ENCODE measurements at places on chromosomes 16 and 17.

- no peak for DNase-seq
Measured at GRCh38 chr16:12354296-12354833, 377.8 kb downstream of the SNX29 start.

DNA sequence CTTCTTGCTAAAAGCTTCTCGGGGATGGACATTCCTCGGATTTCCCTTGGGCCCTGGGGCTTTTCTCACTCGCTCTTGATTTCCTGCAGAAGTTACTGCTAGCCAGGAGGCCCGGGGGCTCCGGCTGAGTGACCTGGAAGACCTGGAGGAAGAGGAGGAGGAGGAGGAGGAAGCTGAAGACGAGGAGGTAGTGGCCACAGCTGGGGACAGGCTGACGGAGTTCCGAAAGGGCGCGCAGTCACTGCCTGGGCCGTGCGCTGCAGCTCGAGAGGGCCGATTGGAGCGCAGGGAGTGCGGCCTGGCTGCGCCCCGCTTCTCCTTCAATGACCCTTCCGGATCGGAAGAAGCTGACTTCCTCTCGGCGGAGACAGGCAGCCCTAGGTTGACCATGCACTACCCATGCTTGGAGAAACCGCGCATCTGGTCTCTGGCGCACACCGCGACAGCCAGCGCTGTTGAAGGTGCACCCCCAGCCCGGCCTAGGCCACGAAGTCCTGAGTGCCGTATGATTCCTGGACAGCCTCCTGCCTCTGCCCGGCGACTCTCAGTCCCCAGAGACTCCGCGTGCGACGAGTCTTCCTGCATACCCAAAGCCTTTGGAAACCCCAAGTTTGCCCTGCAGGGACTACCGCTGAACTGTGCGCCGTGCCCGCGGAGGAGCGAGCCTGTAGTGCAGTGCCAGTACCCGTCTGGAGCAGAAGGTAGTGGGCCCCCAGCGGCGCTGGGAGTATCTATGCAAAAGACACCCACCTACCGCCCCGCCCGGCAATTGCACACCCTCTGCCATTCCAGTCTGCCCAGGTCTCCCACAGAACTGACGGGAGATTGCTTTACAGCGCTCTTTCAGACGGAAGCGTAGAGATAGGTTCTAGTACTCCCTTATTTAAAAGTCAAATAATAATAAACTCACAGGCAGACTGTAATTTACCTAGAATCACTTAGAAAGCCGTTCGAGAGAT lies 4.9 kb downstream of the IRX6 start:
- DNase-seq = no peak

GRCh38 chr16:53829186-53829747 lies 125.3 kb downstream of the FTO start:
- no peak for DNase-seq

GRCh38 chr16:53031323-53031942 lies 21.3 kb downstream of the CHD9NB start:
- no peak for DNase-seq

DNA sequence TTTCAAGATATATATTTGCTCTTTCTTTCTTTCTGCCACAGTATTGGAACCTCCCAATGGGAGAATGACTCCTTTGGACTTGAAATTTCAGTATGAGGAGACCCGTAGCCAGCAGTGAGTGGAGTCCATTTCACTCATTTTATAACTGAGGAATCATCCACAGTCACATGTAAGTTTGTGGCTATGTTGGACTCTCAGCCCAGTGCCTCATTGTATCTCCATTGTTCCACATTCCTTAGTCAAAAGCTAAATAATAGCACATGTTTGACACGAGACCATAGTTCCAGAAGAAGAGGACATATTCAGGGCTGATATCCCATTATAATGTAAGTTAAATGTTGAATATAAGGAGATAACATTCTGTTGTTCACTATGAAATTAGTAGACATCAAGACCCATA lies 12.7 kb upstream of the SPAG9 start:
- DNase-seq = no peak

GRCh38 chr17:2057760-2058585 lies 3.1 kb downstream of the HIC1 start:
- no peak for DNase-seq

GRCh38 chr17:3669085-3669347 lies 404 bp downstream of the EMC6 start:
- DNase-seq = no peak

DNA sequence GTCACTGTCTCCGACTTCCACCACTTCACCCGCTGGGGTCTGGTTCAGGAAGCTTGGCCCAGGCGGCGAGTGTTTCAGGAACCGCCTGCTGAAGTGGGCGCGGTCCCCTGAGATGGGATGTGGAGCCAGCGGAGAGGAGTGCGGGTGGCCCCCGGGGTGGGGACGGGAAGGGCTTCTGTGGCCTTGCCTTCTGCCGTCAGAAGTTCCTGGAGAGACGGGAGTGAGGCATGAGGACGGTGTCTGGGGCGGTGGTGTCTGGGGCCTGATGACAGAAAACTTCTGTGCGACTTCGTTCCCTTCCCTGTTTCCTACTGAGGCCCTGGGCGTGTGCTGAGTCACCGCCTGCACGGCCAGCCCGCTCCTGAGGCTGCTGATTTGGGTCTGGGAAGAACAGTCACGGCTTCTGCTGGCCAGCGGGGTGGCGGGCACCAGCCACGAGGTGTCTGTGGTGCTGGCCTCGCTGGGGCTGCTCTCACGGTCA lies 12.3 kb upstream of the NLRC3 start:
- DNase-seq = no peak

- DNase-seq = no peak
Measured at GRCh38 chr16:56869513-56870275, 4.7 kb downstream of the SLC12A3 start.

GRCh38 chr17:1865252-1866037 lies 35.6 kb downstream of the RPA1 start:
- DNase-seq = no peak

DNA sequence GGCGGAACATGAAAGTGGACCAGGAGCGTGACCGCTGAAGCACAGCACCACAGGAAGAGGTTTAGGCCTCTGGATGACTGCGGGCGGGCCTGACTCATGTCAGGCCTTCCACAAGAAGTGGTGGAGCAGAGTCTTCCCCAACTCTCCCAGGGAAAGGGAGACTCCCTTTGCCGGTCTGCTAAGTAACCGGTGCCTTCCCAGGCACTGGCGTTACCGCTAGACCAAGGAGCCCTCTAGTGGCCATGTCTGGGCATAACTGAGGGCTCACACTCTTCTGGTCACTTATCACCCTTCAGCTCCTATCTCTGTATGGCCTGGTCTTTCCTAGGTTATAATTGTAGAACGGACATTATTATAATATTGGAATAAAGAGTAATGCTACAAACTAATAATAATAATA lies 1931.9 kb downstream of the TP53TG3F start:
- DNase-seq = no peak

DNA sequence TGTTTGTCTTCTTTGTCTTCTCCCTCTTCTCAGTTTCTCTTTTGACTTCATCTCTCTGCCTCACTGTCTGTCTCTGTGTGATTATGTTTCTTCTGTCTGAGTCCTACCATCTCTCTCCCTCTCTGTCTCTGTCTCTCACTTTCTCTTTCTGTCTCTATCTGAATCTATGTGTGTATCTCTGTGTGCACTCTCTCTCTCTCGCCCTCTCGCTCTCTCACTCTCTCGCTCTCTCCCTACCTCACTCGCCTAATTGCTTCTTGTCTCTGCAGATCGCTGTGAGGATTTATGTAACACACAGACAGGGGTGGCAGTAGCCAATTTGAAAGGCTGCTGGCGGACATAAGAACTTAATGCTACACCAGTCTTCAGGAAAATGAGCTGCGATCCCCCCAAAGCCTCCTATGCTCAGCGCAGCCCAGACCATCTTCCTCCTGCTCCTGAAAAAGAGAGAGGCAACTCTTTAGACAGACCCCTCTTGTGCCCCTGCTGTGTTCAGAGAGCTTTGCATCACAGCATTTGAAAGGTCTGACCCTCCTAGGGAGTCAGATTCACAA lies 140.9 kb downstream of the CCT6B start:
- no peak for DNase-seq

DNA sequence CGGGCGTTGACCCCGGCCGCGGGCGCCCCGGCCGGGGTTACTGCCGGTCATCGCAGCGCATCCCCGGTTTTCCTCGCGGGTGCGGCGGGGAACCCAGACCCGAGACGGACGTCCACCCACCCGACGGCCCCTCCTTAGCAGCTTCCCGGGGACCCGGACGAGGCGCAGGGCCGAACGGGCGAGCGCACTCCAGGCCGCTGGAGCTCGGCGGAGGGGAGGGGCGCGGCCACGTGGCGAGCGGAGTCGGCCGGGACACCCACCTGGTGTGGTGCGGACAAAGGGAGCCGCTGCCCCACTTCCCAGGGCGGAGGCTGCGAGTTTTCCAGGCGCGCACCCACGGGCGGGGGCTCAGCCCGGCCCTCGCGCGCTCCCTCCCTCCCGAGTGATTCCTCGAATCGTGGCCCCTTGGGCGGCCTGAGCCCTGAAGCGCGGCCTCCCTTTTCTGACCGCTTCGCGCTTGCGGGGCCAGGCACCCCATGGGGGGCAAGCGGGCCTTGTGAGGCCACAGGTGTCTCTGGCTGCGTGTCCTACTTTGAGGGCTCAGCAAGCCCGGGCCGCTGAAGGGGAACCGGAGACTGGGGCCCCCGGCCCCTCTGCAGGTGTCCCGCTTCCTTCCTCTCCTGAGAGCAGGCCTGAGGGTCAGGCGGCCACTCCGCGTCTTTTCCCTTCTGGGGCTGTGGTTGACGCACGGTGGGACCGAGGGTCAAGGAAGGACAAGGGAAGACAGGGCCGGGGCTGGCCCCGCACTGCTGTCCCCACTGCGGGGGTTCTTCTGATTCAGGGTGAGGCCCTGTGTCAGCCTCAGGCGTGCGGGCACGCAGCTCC lies 1.1 kb upstream of the FASN start:
- no peak for DNase-seq

DNA sequence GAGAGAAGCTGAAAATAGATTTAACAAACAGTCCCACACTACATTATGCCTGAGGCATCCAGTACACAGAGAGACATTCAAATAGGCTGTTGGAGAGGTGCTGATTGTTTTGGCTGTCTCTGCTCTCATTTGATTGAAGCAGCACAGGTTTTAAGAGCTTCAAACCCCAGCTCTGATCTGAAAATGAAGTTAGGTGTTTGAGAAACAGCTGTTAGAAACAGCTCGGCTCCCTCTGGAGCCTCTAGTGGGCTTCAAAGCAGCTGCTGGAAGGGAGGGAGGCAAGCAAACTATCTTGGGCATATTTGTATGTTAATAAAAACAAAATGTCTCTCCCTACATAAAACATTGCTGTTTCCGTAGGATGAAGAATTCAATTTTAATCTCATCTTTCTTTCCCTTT lies 607.3 kb upstream of the GOT2 start:
- DNase-seq = no peak

- no peak for DNase-seq
Measured at GRCh38 chr17:2958706-2959222, 104.6 kb downstream of the OR1D5 start.

DNA sequence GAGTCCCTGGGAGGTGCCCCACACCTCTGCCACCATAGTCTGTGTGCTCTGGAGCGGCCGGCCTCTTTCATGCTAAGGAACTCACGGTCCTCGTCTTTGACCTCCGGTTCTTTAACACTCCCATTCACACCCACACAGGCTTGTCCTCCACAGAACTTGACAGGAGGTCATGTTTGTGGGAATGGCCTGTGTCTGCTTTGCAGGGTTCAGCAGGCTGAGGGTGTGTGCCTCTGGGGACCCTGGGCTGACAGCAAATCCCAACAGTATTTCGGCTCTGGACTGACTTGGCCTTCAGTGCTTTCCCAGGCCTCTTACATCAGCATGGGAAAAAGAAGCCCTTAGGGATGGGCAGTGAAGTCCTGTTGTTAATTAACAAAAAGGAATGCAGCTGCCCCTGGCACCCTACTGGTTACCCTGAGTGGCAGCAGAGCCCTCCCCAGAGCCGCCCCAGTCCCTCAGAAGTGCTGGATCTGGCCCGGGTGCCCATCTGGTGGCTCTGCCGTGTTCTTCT lies 35.4 kb upstream of the ADORA2B start:
- DNase-seq = no peak

DNA sequence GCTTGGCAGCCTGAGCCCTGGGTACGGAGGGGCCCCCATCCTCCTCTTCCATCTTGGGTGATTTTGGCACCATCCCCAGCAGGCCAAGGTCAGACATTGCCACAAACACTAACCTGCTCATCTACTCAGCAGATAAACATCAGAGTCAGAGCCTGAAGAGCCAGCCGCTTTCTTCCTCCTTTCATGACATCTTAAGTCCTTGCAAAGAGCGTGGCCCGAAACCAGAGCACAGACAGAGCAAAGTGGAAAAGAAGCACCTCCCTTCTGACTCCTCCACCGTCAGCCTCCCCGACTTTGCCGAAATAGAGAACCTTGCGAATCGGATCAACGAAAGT lies 60.4 kb upstream of the RPH3AL start:
- DNase-seq = no peak

DNA sequence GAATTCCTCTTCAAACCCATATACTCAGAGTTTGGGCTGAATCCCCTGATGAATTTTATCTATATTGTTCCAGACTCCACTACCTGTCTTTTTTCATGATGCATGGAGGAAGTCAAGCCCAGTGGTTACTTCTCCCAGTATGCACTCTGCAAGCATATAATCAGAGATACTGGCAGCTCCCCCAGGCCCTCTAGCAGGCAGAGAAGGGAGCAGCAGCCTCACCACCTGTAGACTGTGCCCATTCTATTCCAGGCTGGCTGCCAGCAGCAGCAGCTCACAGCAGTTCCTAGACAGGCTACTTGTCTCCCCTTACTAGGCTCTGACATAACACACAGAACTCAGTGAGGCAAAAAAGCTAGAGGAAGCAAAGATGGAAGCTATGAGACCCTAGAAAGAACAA lies 3.4 kb downstream of the MKS1 start:
- DNase-seq = no peak

GRCh38 chr16:15811481-15812400 lies 45.1 kb downstream of the MYH11 start:
- DNase-seq = no peak

- DNase-seq = no peak
Measured at GRCh38 chr16:86906623-86907022, 328.3 kb downstream of the FOXL1 start.

DNA sequence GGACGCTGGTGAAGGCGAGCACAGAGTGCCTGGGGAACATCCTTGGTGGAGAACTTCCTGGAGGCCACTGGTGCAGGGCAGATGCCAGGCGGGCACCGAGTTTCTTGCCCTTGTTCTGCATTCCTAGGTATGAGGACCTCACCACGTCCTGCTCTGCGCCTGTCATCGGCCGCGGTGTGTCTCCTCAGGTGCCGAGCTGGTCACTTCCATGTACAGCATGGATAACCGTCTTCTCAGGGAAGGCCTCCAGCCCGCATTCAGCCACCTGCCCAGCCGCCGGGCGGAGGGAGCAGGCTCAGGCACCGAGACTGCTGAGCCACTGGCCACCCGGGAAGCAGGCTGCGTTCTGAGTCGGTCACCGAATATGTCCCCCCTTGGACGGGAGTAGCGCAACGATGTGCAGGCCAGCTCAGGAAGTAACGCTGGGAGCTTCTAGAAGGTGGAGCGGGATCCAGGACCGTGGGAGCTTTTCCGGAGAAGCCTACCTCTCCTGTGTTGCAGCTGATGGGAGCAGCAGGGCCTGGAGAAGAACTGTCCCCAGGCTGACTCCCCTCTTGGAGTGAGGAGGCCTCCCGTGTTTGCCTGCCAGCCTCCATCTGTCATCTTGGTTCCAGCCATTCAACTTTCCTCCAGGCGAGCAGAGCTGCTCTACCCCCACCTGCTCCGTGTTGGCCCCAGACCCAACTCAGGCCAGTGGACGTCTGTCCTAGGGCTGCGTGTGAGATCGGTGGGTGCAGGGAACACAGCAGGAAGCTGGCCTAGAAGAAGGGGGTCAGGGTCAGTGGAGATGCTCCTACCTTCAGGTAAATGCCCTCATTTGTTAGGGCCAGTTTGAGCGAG lies 2.1 kb upstream of the BAIAP2 start:
- no peak for DNase-seq

- no peak for DNase-seq
Measured at GRCh38 chr16:17345043-17345442, 125.7 kb downstream of the XYLT1 start.
